ENCODE measurements at places on chromosomes 12 and 14. TPM values are rescaled to one million over a fixed set of nuclear protein-coding genes. Genes with fewer than 3 reads are reported as not detected.

Gene RAB35
- total RNA-seq, result 83.3 TPM

Gene PSMA6
- total RNA-seq, result 278 TPM

Gene GEMIN2
- 36.9 TPM for total RNA-seq

Gene EFS
- not detected for total RNA-seq

Gene FOXM1
- total RNA-seq, result 90.9 TPM

Gene ATN1
- total RNA-seq, result 73.6 TPM

Gene ENDOU
- not detected for total RNA-seq

Gene DCAF4
- total RNA-seq, result 33.2 TPM

Gene FZD10
- not detected for total RNA-seq

Gene LUM
- total RNA-seq, result 0.49 TPM

Gene NPFF
- 0.19 TPM for total RNA-seq

Gene LRRK2
- total RNA-seq, result 1.5 TPM

Gene SLC10A1
- total RNA-seq, result not detected

Gene TMPRSS12
- total RNA-seq, result not detected

Gene TMEM132C
- not detected for total RNA-seq

Gene LRRC43
- total RNA-seq, result not detected

Gene KLHL33
- 0.03 TPM for total RNA-seq

Gene DTX1
- total RNA-seq, result 0.36 TPM

Gene CD163L1
- total RNA-seq, result 0.53 TPM

Gene LAG3
- total RNA-seq, result 1.4 TPM

Gene ESR2
- 0.04 TPM for total RNA-seq

Gene STXBP6
- total RNA-seq, result 2.7 TPM

Gene AICDA
- total RNA-seq, result 0.17 TPM

Gene SPRING1
- total RNA-seq, result 26.4 TPM

Gene ASIC1
- total RNA-seq, result 5.1 TPM

Gene RASAL1
- 0.32 TPM for total RNA-seq

Gene LRP1-AS
- not detected for total RNA-seq

Gene LRP1
- total RNA-seq, result 15.9 TPM

Gene BDKRB2
- total RNA-seq, result 1.0 TPM

Gene SOS2
- 8.3 TPM for total RNA-seq

Gene NXPH4
- total RNA-seq, result 3.8 TPM

Gene KRT81
- 3,224 TPM for total RNA-seq

Gene TSHR
- total RNA-seq, result not detected

Gene NELL2
- not detected for total RNA-seq

Gene EML5
- total RNA-seq, result 0.32 TPM

Gene PHETA1
- total RNA-seq, result 9.7 TPM

Gene TUNAR
- total RNA-seq, result not detected

Gene METTL1
- total RNA-seq, result 43.0 TPM

Gene TPPP2
- total RNA-seq, result not detected

Gene ORMDL2
- total RNA-seq, result 102 TPM

Gene PLBD2
- total RNA-seq, result 28.4 TPM

Gene LRRIQ1
- 0.49 TPM for total RNA-seq

Gene MMP19
- total RNA-seq, result 0.38 TPM

Gene GPR162
- total RNA-seq, result 0.41 TPM

Gene MYH7
- total RNA-seq, result 0.01 TPM

Gene CCDC197
- total RNA-seq, result not detected

Gene SVOP
- not detected for total RNA-seq

Gene NANOG
- not detected for total RNA-seq

Gene ASB2
- total RNA-seq, result 0.24 TPM

Gene FOXG1
- total RNA-seq, result 0.19 TPM

Gene KRT85
- 0.05 TPM for total RNA-seq

Gene SLC2A14
- 0.78 TPM for total RNA-seq

Gene SPIC
- not detected for total RNA-seq

Gene NKX2-8
- 3.4 TPM for total RNA-seq

Gene RPS6KL1
- total RNA-seq, result 0.49 TPM

Measured in A549 treated with AZD2906 at 1 μM for 4 hours (cell line).